Endothelial cell of umbilical vein (primary cell): ENCODE measurements at places on chromosomes 3 and 15. TPM values are rescaled to one million over a fixed set of nuclear protein-coding genes. Genes with fewer than 3 reads are reported as not detected.

DNA sequence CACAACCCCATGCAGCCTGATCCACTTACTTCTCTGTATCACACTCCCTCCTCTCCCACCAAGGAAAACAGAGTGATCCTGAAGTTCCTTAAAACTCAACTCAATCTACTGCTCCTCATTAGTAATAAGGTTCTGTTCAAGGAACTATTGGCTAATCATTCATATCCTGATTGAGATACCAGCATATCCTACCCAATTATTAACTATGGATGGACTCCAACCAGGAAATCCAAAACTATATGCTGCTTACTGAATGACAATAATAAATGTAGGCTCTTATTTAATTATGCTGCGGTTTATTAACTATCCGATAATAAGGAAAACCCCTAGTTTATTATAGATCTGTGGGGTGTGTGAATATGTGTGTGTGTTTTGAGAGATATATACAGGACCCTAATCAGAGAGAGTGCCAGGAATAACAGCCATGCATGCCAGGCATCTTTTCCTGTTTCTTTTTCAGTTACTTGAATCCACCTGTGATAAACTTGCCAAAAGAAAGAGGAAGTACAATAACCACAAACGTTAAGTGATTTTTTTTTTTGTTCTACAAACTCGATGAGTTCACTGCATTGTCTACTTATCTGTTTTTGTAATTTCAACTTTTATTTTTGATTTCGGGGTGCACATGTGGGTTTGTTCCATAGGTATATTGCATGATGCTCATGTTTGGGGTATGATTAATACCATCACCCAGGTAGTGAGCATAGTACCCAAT is 1031.7 kb upstream of the CFAP20DC start:
- no peak for DNase-seq

DNA sequence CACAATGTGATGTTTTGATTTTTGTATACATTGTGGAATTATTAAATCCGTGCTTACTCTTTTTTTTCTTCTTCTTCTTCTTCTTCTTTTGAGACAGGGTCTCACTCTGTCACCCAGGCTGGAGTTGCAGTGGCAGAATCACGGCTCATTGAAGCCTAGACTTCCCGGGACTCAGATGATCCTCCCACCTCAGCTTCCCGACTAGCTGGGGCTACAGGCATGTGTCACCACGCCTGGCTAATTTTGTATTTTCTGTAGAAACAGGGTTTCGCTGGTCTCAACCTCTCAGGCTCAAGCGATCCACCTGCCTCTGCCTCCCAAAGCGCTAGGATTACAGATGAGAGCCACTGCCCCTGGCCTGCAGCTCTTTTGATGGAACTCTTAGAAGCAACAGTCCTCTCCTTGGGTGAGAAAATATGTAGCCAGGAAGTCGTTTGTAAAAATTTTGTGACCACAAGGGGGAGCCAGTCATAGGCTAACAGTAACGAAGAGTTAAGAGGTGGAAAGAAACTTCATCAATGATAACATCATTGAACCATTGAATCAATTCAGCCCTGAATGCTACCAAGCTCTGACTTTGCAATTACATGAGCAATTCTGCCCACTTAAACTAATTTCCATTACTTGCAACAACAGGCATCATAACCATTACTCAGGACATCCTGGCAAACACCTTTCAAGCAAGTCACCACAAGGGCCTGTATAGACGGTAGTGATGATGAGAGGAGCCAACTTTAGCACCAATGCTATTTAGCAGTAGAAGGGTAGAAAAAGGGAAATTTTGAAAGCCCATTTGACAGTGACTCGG is 16.7 kb upstream of the CMTM7 start:
- peak; percentile 80 for DNase-seq

DNA sequence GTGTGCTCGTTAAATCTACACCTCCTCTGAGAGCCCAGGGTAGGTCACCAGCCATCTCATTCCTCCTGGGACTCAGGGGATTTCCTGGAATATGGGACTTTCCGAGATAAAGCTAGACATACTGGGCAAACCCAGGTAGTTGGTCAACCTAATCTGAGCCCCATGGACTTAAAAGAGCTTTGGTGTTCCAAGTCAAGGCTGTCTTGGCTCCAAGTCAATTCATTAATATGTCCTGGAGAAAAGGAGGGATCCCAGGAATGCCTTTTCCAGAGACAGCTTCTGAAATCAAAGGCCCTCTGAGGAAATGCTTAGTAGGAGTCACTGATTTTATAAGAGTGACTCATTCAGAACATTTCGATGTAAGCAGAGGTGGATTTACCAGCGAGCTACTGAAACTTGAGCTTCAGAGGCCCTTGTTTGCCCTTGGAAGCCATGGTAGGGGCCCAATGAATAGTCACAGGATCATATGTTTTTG is 137.3 kb upstream of the UBE2E1 start:
- DNase-seq = peak; percentile 73

DNA sequence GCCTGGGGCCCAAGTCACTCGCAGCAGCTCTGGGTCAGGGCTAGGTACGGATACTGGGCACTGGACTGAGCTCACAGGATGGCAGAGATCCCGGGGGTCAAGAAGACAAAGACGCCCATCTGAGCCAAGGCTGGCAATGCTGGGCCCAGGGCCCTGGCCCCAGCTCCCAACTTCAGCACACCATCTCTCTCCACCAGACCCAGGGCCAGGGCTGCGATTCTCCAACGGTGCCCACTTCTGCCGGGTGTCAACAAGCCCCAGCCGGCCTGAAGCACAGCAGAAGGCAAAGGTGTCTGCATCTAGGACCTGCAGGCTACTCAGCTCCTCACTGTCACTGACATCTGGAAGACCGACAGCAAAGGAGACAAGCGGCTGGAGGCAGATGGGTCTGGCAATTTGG is 8.6 kb downstream of the WDR73 start:
- no peak for DNase-seq

DNA sequence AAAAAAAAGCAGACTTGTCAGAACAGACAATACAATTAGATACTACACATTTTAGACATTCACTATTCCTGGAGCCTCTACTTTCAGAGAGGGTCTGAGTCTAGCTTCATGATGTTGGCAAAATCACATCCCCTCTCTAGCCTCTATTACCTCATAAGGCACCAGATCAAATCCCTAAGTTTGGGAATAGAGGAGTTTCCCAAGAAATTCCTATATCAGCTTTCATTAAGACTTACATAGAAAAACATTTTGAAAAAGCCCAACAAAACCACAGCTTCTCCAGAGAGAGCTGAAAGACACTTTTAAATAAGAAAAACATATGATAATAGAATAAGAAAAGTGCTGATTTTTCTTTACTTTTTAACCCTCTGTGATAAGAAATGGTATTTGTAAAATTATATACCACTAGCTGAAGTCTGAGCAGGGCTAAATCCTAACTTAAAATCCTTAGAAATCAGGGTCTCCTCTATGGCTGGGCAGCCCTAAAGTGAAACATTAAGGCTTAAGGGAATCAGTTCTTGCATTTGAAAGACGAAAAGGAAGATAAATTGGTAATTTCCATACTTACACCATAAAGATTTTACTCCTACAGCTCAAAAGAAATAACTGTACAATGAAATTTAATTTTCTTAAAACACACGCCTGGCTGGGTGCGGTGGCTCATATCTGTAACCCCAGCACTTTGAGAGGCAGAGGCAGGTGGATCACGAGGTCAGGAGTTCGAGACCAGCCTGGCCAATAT is 4.3 kb downstream of the TBC1D2B start:
- no peak for DNase-seq

CYP1A1 gene
- 12.8 and 13.1 TPM in 2 replicates for polyA plus RNA-seq

DNA sequence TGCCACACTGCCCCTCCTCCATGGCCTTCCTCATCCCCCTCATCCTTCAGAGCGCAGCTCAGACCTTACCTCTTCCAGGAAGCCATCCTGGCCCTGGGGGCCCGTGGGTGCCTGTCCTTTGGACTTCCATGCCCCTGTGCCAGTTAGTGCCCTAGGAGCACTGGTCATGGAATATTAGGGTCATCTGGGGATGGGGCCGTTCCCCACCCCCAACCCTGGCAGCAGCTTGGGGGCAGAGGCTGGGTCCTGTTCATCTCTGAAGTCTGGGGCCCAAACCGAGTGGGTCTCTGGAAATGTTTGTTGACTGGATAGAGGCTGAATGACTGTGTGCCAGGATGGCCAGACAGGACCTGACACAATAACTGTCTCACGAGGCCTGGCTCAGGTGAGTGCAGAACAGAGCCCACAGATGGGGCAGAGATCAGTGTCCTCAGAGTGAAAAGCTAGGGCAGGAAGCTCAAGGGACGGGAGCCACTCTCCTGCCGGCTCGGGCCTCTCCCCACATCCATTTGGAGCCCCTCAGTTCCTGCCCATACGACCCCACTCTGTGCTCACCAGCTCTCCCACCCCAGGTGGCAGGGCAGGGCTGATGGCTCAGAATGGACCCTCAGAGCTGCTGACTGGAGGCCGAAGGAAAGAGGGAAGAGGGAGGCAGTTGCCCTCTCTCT is 62.5 kb downstream of the TLE3 start:
- DNase-seq = no peak

RTP1 gene
- polyA plus RNA-seq = not detected in 2 replicates
